ENCODE measurements at places on chromosomes 5 and 9. TPM values are rescaled to one million over a fixed set of nuclear protein-coding genes. Genes with fewer than 3 reads are reported as not detected.

The LCN1 gene
- total RNA-seq = not detected

The IRX1 gene
- total RNA-seq = not detected

The HACD4 gene
- 1.6 TPM for total RNA-seq

The FAXDC2 gene
- 0.07 TPM for total RNA-seq

The MLANA gene
- not detected for total RNA-seq

The TLX3 gene
- not detected for total RNA-seq

The SPATA31A3 gene
- total RNA-seq = not detected

All from A549 treated with DMSO at 1 μM for 4 hours (cell line).